Caki2 (cell line): ENCODE measurements at places on chromosomes 5 and 9.

DNA sequence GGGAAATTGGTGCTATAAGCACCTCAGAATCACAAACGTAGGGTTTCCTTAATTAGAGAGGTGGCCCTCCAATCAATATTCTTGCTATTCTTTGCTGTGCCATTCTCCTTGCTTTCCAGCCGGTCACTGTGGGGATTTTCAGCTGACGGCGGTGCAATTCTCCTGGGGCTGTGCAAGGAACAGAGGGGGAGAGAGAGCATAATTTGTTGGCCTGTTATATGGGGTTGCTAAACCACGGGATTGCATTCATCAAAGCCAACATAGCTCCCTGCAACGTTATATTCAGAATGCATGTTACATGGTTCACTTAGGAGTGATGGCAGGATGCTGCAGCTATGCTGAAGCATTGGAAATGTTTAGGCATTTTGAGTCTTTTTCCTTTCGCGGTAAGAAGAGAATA, 441.3 kb upstream of the CLINT1 start:
- DNase-seq: no peak

GRCh38 chr9:89277454-89277853, 33.5 kb upstream of the CKS2 start:
- DNase-seq: peak; percentile 7

DNA sequence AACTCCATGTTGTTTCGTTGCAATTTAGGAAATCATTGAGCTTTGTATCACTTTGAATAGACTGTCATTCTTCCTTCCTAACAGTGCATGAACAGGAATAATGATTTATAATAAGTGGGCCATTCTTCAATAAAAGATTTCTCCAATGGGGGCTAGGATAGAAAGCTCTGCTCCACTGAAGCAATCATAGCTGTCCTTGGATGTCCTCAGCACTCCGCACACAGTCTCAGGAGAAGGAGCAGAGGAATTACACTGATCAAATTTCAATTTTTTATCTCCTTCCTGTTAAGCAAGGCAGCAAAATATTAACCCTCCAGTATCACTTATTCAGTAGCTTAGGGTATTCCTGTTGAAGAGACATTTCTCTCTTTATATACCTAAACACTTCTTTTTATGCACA, 532.7 kb upstream of the ST8SIA4 start:
- no peak for DNase-seq

- DNase-seq: no peak
Observed at GRCh38 chr9:104774831-104775573, 11.1 kb downstream of the NIPSNAP3B start.

DNA sequence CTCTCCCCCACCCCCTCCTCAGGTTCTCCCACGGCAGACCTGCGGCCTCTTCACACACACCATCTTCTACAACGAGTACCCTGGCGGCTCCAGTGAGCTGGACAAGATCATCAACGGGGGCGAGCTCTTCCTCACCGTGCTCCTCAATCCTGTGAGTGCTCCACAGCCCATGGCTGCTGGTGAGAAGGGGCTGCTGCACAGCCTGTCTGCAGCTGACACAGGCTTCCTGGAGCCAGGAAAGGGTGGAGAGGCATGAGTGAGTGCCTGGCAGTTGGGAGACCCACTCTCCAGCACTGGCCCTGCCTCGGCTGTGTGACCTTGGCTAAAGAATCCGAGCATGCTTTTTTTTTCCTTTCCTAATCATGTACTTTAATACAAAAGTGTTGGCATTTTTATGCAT, 31.3 kb downstream of the NDST1 start:
- no peak for DNase-seq

DNA sequence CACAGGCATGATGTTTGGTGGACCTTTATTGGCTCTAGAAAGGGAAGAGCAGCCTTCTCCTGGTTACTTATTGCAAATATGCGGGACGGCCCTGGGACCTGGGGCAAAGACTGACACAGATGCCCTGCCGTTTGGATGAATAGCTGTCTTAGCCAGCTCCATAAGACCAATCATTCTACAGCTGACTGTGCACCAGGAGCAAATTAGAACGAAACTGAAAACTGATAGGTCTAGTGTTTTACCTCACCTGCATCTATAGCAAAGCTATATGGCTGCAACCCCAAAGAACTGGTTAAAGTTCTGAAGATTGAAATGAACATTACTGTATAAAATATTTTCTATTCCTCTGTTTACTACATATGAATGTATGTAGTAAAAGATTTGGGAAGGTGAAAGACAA, 34.2 kb upstream of the BNC2 start:
- DNase-seq: no peak

GRCh38 chr9:107600060-107600573, 110.5 kb upstream of the KLF4 start:
- DNase-seq: no peak

DNA sequence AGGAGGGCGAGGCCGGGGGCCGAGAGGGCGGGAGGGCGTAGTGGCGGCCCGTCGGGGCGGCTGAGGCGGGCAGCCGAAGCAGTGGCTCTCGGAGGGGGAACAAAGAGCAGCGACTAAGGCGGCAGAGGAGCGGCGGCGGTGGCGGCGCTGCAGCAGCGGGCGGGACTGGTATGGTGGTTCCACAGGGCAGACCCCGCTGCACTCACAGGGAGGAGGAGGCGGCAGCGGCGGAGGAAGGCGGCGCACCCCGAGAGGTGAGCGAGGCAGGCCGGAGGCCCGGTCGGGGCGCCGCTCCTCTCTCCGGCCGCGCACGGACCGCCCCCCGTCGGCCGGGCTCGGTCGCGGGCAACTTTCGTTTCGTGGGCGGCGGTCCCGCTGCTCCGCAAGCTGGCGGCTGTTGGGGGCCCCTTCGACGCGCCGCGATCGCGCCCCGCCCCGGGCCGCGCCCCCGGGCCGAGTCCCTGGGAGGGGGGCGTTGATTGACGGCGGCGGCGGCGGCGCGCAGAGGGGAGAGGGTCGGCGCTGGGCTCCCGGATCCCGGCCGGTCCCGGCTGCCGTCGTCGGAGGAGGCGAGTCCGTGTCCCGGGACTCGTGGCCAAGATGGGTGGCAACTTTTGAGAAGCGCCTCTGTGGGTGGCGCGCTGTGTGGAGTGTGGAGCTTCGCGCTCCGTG, 467 bp downstream of the CNOT6 start:
- peak; percentile 58 for DNase-seq

- DNase-seq: no peak
Observed at GRCh38 chr5:72835633-72836032, 19.2 kb downstream of the TNPO1 start.

DNA sequence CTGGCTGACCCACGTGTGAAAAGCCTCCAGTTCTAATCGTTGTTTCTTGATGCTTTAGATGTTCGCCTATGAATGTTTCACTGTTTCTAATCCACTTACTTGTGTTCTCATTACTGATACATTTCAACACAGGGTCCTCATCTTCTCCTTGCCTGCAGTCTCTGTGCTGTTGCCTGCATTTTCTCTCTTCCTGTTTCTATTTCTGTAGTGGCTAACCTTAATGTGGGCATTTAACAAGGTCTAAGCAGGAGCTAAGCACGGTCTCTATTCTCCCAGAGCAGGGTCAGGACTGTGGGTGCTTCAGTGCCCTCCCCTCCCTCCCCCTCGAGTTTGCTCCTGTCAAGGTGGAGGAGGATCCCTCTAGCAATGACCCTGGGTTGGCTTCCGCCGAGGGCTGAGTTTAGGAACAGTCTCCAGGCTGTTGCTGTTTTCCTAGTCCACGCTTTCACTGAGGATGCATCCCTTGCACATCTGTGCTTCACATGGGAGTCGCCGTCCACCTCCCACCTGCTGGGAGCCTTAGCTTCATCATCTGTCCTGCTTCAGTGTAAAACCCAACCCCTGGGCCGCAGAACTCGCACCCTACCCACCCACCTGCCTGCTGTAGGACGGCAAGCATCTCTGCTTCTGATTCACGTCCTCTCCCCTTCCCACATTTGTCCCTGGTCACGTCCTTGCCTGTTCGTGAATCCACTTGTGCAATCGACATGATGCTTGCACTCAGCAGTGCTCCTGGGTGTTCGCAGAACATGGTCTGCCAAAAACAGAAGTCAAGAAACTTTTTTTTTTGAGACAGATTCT, 2.4 kb upstream of the EXOC3 start:
- DNase-seq: no peak

GRCh38 chr9:99431103-99431502, 209.0 kb downstream of the SEC61B start:
- no peak for DNase-seq

- DNase-seq: no peak
Observed at GRCh38 chr5:160565376-160565775, 143.7 kb downstream of the PTTG1 start.

GRCh38 chr9:111815285-111816070, 20.7 kb upstream of the SHOC1 start:
- no peak for DNase-seq

GRCh38 chr5:135467051-135467625, 15.0 kb upstream of the TIFAB start:
- no peak for DNase-seq

DNA sequence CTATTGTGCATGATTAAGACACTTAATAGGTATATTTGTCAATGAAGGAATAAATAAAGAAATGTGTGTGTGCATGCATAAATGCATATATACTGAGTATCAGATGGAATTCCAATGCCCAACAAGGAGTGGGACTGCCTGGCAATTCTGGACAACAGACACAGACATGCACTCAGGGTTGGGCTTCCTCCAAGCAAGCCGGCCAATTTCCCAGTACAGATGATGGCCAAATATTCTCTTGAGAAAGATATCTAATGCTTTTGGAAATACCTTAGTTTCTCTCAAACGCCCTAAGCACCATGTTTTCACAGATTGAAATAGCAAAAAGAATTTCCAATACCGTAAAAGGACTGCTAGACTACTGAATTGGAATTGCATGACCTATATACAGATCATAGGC, 11.1 kb downstream of the FTMT start:
- no peak for DNase-seq

DNA sequence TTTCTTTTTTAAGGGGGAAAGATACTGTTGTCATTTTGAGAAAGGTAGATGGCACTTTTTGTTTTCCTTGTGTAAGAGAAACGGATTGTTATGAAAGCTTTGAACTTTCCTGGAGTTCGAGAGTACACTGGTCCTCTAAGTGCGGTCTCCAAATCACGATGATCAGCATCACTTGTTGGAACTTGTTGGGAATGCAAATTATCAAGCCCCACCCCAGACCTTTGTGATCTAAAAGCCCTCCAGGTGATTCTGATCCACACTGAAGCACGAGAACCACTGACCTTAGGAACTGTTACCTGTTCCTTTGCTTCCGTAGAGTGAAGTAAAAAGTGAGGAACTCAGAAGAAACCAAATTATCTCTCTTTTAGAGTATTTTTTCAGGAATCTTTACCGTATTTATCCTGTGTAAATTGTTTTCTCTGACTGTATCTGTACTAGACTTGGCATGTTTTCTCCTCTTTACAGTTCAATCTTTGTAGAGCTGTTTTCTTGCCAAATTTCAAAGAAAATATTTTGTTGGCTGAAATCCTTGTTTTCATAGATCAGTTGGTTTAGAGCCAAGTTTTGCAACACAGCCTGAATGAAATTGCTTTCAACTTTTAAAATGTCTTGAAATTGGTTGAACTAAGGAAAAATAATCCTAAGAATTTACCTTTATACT, 4.0 kb downstream of the MAT2B start:
- DNase-seq: peak; percentile 46

DNA sequence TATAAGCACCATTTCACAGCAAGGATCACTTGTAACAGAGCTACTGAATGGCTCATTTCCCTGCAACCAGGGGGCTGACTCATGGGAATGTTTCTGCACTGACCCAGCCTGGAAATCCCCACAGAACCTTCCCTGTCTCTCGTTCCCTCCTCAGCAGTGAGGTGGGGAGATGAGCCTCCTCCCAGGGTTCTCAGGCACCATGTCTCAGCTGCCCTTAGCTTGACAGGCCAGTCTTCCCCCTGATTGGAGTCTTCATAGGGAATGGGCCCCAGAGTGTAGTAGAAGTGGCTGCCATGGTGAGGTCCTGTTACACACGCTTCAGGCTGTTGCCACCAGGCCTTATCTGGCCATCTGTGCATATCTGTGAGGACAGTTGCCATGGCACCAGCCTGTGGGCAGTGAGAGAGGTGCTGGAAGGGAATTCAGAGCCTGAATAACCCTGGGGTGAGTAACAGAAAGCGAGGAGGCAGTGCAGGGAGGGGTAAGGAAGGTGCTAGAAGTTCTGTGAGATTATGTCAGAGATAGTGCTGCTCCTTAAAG, 324.4 kb downstream of the ENC1 start:
- DNase-seq: peak; percentile 94

- DNase-seq: no peak
Observed at GRCh38 chr5:124871303-124871702, 124.9 kb upstream of the ZNF608 start.

- DNase-seq: no peak
Observed at GRCh38 chr9:38119560-38120236, 50.7 kb upstream of the SHB start.

GRCh38 chr5:100904259-100904861, 1.3 kb upstream of the ST8SIA4 start:
- no peak for DNase-seq

GRCh38 chr9:94697972-94698581, 28.4 kb upstream of the AOPEP start:
- peak; percentile 66 for DNase-seq

GRCh38 chr9:1046639-1047572, 3.3 kb upstream of the DMRT2 start:
- no peak for DNase-seq

DNA sequence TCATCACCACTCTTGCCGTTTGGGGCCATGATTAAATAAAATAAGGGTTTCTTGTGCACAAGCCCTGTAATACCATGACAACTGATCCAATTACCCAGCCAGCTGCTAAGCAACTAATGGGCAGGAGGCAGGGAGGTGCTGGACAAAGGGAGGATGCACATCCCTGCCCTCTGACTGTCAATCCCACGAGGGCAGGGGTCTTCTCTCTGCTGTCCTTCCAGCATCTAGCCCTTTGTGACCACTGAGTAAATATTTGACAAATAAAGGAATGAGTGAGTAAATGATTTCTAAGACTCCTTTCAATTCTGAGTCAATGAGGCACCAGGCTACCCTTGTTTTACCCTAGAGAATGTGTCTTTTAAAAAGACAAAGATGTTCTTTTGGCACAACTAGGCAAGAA, 247.1 kb downstream of the SYK start:
- DNase-seq: peak; percentile 19

DNA sequence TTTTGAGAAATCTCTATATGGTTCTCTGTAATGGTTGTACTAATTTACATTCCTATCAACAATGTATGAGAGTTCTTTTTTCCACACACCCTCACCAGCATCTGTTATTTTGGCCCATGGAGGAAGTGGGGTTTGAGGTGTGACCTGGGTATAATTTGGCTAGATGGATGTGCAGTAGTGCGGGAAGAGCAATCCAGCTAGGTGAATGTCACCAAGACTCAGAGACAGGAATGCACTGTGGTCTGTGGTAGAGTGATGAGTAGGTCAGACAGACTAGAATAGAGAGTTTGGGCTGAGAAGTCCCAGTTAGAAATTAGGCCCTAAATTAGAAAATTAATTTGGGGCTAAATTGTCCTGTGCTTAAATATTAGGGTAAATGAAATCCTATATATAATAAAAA, 32.8 kb upstream of the PIP5K1B start:
- DNase-seq: no peak

DNA sequence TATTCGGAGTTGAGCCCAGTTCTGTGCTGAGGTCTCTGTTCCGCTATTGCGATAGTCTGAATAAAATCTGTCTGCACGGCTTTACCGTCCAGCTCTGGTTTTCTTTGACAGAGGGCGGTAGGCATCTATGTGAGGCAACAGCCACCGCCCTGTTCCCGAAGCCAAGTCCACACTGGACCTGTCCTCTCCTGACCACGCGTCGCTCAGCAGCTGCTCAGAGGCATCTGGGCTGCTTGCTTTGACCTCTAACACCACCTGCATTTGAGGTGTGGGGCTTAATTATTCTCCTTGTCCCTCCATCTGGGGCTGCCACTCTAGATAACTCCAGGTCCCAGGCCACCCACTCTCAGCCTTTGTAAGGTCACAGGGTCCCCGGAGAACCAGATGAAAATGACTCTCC, 168.4 kb upstream of the SMIM23 start:
- no peak for DNase-seq
